GM12864 (cell line): ENCODE measurements at places on chromosomes 2 and 18.

DNA sequence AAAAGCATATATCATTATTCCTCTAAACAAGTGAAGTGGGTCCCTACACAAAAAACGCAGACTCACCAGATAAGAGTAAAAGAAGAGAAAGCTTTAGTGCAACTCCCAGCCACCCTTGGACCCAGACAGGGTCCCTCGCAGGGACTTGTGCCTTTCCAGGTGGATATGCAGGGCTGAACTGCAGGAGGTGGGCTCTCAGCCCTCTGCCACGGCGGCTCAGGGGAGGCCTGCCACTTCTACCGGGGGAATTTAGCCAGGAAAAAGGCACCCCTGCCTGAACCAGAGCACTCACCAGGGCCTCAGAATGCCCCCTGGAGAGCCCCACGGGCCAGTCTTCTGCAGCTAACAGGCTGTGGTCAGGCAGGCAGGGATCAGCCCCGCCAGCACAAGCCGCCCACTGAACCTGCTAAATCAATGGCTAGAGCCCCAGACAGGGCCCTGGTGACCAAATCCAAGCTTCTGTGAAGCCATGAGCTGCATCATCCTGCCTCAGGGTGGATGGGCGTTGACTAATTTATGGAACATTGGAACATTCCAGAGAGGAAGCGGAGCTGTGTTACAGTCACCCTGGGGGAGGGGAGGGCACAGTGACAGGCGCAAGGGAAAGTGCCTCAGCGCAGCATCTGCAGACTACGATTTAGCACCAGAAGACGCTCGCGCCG is 209.3 kb downstream of the EIPR1 start:
- DNase-seq = no peak

DNA sequence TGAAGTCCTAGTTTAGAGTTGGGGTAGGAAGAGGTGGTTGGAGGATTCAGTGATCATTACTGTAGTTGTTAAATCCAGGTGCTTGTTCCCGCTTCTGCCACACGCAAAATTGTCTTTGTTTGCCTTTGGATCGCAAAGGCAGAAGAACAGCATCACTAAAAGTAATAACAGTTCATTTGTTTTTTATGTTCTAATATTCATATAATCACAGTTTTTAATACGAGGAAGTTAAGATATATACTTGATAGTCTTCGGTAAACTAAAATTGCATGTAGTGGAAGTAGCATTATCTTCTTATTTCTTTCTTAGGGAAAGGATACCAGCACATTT is 365 bp downstream of the NDUFB3 start:
- no peak for DNase-seq

DNA sequence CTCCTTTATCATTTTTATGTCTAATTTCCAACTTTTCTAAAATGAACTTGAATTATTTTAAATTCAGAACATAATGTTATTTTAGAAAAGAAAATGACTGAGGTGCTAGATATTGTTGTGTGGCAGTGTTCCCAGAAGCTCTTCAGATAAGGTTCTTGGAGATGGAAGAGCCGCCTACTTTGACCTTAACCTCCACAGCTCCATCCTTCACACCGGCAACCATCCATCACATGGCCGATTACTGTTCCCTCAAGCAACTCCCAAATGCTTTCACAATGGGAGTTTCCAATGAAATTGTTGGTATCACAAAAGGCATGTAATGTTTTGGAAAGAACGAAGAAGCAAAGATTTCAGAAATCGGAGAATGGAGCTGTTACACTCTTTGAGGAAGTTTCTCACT is 193.9 kb upstream of the SALL3 start:
- DNase-seq = no peak

- DNase-seq = no peak
These were observed 283.8 kb downstream of the RDH14 start for GRCh38 chr2:18276583-18277075.

GRCh38 chr2:202040079-202040844 is 6.6 kb downstream of the FZD7 start:
- no peak for DNase-seq

GRCh38 chr2:30277582-30277981 is 46.2 kb downstream of the LBH start:
- DNase-seq = no peak

DNA sequence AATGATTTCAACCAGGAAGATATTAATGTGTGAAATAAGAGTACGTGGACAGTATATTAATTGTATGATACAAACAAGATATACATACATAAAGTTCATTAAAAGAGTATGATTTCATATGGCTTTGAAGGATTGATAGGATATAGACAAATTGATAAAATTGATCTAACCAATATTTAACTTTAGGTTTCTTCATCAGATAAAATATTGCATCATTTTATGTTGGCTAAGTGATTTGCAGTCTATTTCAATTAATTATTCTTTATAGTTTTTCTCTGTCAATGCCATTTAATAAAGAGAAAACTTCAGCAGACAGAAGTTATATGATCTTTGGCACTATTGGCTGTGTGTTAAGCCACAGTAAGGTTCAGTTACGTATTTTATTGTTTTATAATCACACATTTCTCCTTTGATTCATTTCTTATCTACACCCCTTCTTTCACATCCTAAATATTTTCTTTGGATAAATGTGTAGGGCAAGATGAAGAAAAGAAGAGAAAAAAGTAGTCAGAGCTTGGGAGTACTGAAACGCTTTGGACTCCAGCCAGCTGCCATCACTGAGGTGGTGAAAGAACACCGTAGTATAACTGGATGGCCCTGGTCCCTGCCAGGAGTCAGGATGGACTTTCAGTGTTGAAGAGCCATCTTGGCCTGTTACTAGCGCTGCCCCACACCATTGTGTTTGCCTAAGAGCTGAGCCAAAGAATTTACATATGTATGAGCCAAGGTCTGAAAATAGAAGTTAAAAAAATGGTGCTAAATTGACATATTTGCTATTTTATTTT is 9.8 kb upstream of the CPS1 start:
- DNase-seq = no peak
